HFFc6 (cell line): ENCODE measurements at places on chromosomes 3 and 15. TPM values are rescaled to one million over a fixed set of nuclear protein-coding genes. Genes with fewer than 3 reads are reported as not detected.

DNA sequence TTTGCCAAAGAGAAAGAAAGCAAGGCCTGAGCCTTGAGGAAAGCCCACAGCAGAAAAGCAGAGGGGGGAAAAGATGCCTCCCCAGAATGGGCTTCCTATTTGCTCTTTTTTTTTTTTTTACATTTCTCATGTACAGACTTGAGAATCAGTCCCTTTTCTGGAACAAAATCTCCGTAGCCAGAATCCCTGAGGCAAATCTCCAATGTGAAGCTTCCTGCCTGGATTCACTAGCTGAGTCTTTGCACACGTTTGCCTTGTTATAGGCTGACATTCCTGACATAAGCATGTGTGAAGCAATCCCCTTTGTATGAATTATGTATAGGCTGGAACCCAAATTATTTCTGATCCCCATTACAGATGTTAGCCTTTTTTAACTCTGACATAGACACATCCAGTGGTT is 52.2 kb upstream of the ACTL6A start:
- H3K4me3 ChIP-seq, result no peak overlapping the region
- no peak overlapping the region for H3K27ac ChIP-seq
- peaks cover 6% of the 10 kb centered on the region for H3K27me3 ChIP-seq
- peaks cover 6% of the 10 kb centered on the region; the same call in 1 of the 2 replicates for H3K4me1 ChIP-seq
- no peaks in the 10 kb centered on the region for H3K36me3 ChIP-seq

SAMMSON gene
- total RNA-seq, result not detected in 3 replicates

- no peak overlapping the region for H3K4me3 ChIP-seq
- no peaks in the 10 kb centered on the region for H3K36me3 ChIP-seq
- no peak for DNase-seq
Observed at GRCh38 chr3:139774560-139775302, 97.0 kb upstream of the NMNAT3 start.

DNA sequence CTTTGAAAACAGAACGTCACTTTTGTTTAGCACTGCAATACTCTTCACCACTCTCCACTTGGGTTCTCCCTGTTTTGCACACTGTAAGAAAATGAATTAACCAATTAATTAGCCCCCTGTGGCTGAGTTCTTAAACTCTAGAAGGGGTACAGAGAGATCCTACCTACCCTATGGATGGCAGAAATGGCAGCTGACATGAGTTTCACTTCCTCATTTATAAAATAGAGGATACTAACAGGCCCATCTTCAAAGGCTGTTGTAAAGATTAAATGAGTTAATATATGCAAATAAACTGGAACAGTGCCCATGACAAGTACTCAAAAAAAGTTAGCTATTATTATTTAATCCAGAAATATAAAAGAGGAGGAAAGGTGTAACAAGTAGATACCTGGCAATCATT is 36.9 kb downstream of the SUCLG2 start:
- no peak overlapping the region for H3K27ac ChIP-seq
- no peak overlapping the region for H3K4me3 ChIP-seq
- H3K4me1 ChIP-seq, result no peaks in the 10 kb centered on the region
- H3K36me3 ChIP-seq, result peaks cover 47% of the 10 kb centered on the region
- DNase-seq, result no peak
- peaks cover 2% of the 10 kb centered on the region; the same call in 1 of the 2 replicates for H3K27me3 ChIP-seq

GRCh38 chr3:136586580-136586979 is 165.6 kb downstream of the STAG1 start:
- peaks cover 2% of the 10 kb centered on the region; the same call in 1 of the 2 replicates for H3K36me3 ChIP-seq
- H3K4me1 ChIP-seq, result peaks cover 27% of the 10 kb centered on the region
- no peak overlapping the region for H3K27ac ChIP-seq

DNA sequence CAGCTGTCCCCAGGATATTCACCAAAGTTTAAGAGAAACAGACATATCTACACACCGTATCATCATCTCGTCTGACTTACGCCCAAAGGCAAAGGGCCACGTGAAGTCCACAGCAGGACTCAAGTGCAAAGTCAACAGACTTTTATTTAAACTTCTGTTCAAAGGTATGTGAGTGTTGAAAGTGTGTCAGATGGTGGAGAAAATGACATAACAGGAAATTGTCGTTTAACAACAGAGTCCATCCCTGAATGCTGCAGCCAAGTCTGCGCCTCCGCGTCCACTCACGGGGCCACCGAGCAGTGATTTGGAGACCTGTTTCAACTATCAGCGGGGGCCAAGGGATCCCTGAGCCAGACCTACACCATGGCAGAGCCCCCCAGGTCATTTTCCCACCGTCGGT is 165.6 kb downstream of the XXYLT1 start:
- H3K27ac ChIP-seq, result no peak overlapping the region; the same call in none of the 2 replicates
- H3K36me3 ChIP-seq, result peaks cover 10% of the 10 kb centered on the region
- H3K4me3 ChIP-seq, result no peak overlapping the region

TICRR gene
- total RNA-seq, result 2.7 to 6.2 TPM (median 5.4 TPM) in 3 replicates

- DNase-seq, result peak; percentile 99
- H3K36me3 ChIP-seq, result peaks cover 38% of the 10 kb centered on the region
- H3K4me3 ChIP-seq, result peak overlapping the region; percentile 68
- H3K4me1 ChIP-seq, result peaks cover 60% of the 10 kb centered on the region
Observed at GRCh38 chr3:185656321-185656840, 70.3 kb downstream of the SENP2 start.

GRCh38 chr15:22895465-22896190 is 57.2 kb downstream of the NIPA2 start:
- no peaks in the 10 kb centered on the region; the same call in 1 of the 2 replicates for H3K27me3 ChIP-seq
- peak overlapping the region; percentile 81 for H3K27ac ChIP-seq
- H3K4me3 ChIP-seq, result no peak overlapping the region
- H3K4me1 ChIP-seq, result peaks cover 19% of the 10 kb centered on the region

DLEC1 gene
- 0.05 to 0.06 TPM in 2 of 3 replicates, not detected in the other for total RNA-seq

GRCh38 chr3:52026041-52026440 is 30.3 kb downstream of the DUSP7 start:
- no peak overlapping the region for H3K27ac ChIP-seq
- no peaks in the 10 kb centered on the region for H3K36me3 ChIP-seq
- H3K27me3 ChIP-seq, result no peaks in the 10 kb centered on the region; the same call in 1 of the 2 replicates
- no peak overlapping the region for H3K4me3 ChIP-seq

GRCh38 chr15:62437753-62438152 is 272.7 kb upstream of the C2CD4B start:
- H3K4me3 ChIP-seq, result no peak overlapping the region
- no peaks in the 10 kb centered on the region for H3K27me3 ChIP-seq
- H3K4me1 ChIP-seq, result peaks cover 23% of the 10 kb centered on the region
- no peak overlapping the region for H3K27ac ChIP-seq

ADAMTSL3 gene
- not detected in 3 replicates for total RNA-seq

DNA sequence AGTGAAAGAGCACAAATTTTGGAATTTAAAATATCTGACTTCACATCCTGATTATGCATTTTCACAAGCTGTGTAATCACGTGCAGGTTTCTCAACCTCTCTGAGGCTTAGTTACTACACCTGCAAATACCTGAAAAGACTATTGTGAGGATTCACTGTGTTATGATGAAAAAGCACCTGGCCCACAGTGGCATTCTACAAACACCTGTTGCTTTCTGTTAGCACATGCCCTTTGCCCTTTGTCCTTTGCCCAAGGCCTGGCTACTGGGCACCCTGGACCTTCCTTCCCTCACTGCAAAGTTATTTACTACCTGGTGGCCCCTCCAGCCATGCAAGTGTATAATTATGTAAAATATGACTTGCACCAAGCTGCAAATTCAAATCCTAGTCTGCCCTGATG is 227.5 kb downstream of the CADPS start:
- peaks cover 9% of the 10 kb centered on the region for H3K27me3 ChIP-seq
- no peaks in the 10 kb centered on the region for H3K36me3 ChIP-seq
- no peak overlapping the region for H3K4me3 ChIP-seq

DNA sequence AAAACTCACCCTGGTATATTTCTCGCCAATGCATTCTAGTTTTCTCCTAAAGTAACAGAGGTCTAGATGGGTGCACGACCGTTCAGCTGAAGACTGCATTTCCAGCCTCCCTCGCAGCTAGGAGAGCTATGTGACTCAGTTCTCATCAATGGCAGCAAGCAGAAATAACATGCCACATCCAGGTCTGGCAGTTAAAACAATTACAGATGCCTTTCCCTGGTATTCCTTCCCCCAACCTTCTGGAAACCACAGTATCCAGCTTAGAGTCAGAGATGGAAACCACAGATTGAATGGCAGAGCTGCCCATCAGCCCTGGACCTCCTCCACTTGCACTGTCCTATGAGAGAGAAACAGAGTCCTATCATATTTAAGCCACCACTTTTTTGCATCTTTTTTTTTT is 4.8 kb downstream of the HAPLN3 start:
- peak overlapping the region; percentile 12; the same call in 1 of the 2 replicates for H3K4me3 ChIP-seq
- peak overlapping the region; percentile 22; the same call in 1 of the 2 replicates for H3K27ac ChIP-seq
- H3K4me1 ChIP-seq, result peaks cover 18% of the 10 kb centered on the region
- 0 out of 2 replicates have a peak, but pooled peaks cover 4% of the 10 kb centered on the region for H3K27me3 ChIP-seq
- no peaks in the 10 kb centered on the region; the same call in 1 of the 2 replicates for H3K36me3 ChIP-seq

DNA sequence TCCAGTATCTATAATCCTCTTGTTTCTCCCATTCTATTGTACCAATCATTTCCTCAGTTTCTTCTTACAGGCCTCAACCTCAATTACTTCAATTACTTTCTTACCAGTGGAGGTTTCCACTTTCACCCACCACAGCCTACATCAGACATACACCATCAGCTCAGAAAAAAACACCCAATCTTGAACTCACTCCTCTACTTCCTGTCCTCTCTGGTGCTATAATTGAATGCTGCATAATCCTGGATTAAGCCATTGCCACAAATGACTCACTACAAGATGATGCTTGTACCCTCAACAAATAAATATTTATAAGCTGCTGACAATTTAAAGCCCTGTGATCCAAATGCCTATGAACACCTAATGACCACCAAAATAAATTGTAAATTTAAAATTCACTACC is 18.5 kb downstream of the RYK start:
- peak overlapping the region; percentile 30 for H3K27ac ChIP-seq
- H3K4me3 ChIP-seq, result no peak overlapping the region; the same call in 1 of the 2 replicates
- peaks cover 66% of the 10 kb centered on the region for H3K4me1 ChIP-seq
- no peaks in the 10 kb centered on the region; the same call in 1 of the 2 replicates for H3K27me3 ChIP-seq

DNA sequence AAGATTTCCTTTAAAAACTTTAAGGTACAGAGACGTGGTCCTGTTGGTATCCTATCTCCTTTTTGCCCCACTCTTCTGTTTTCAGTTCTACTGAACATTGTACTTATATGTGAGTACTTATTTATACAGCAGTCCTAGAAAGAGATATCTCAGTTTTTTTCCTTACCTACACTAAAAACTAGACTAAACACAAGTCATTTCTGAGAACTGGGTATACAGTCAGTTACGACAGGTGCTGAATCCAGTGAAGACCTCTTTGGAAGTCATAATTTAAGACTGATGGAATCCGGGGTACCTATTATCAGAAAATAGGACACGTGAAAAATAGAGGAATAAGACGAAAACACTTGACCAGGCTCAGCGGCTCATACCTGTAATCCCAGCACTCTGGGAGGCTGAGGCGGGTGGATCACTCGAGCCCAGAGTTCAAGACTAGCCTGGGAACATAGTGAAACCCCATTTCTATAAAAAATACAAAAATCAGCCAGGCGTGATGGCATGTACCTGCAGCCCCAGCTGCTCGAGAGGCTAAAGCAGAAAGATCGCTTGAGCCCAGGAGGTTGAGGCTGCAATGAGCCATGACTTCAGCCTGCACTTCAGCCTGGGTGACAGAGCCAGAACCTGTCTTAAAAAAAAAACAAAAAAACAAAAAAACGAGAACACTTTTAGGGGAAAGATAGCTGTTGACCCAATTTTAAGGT is 76.3 kb downstream of the KLHL25 start:
- H3K4me3 ChIP-seq, result no peak overlapping the region
- 0 out of 2 replicates have a peak, but pooled peaks cover 7% of the 10 kb centered on the region for H3K4me1 ChIP-seq
- no peak overlapping the region for H3K27ac ChIP-seq
- no peak for DNase-seq
- H3K36me3 ChIP-seq, result peaks cover 32% of the 10 kb centered on the region

- peaks cover 27% of the 10 kb centered on the region for H3K4me1 ChIP-seq
- no peaks in the 10 kb centered on the region; the same call in none of the 2 replicates for H3K27me3 ChIP-seq
- peak; percentile 96 for DNase-seq
- peak overlapping the region; percentile 12 for H3K4me3 ChIP-seq
- no peaks in the 10 kb centered on the region for H3K36me3 ChIP-seq
- H3K27ac ChIP-seq, result peak overlapping the region; percentile 91
Observed at GRCh38 chr3:126858887-126859286, 124.0 kb upstream of the PLXNA1 start.

RGMA gene
- 0.07 to 0.32 TPM (median 0.19 TPM) in 3 replicates for total RNA-seq

- no peaks in the 10 kb centered on the region; the same call in 1 of the 2 replicates for H3K36me3 ChIP-seq
- DNase-seq, result no peak
- H3K27ac ChIP-seq, result no peak overlapping the region
Observed at GRCh38 chr3:181791056-181791955, 79.6 kb downstream of the SOX2 start.

- H3K4me1 ChIP-seq, result peaks cover 13% of the 10 kb centered on the region
- no peak overlapping the region for H3K27ac ChIP-seq
- no peak for DNase-seq
- no peak overlapping the region for H3K4me3 ChIP-seq
- no peaks in the 10 kb centered on the region for H3K36me3 ChIP-seq
- H3K27me3 ChIP-seq, result peaks cover 9% of the 10 kb centered on the region; the same call in 1 of the 2 replicates
Observed at GRCh38 chr3:132356568-132356967, 39.4 kb downstream of the ACP3 start.

DNA sequence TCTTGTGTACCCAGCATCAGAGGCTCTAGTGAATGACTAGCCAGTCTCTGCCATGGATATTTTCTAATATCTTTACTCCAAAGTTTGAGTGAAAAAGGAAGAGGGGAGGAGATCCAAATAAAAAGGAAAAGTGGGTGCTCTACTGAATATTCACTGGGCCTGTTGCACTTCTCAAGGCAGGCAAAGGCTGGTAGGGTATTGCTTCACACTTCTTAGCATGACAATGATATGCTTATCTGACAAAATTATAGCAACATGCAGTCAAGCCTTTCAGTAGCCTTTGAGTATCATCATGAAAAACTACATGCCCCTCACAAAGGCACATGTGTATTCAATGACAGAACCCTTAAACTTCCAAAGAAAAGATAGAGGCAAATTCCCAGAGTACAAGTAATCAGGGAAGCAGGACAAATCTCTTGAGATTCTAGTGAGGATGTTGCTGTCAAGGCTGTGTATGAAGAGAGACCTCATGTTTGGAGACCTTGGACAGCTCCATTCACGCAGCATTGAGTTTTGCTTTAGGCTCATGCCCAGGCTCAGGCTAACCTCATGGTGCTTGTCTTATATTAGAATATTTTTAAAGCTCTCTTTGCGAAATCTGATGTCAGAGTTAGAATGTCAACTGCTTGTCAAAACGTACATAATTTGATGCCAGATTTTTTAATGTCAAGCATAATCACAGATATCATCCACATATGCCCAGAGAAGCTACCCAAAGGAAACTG is 506.9 kb downstream of the OCA2 start:
- no peak overlapping the region for H3K27ac ChIP-seq
- H3K4me3 ChIP-seq, result no peak overlapping the region
- no peak for DNase-seq
- peaks cover 2% of the 10 kb centered on the region for H3K27me3 ChIP-seq
- H3K36me3 ChIP-seq, result no peaks in the 10 kb centered on the region
- H3K4me1 ChIP-seq, result no peaks in the 10 kb centered on the region; the same call in 1 of the 2 replicates
